ENCODE measurements at places on chromosomes 2 and 18.

DNA sequence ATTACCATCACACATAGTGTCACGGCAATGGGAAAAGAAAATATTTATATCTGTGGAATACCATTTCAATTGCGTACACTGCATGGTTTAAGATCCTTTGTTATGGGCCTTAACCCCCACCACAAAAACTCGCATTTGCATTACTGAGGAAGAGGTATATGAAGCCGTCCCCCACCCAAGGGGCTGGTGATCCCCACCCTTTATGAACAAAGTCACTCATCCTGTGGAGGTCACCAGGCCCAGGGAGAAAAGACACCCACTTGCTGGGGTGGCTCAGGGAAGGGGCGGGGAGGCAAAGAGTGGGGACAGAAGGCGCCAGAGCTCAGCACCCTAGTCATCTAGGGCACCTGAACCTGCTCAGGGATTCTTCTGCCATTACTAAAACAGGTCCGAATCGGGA lies 133.8 kb downstream of the ZNF516 start:
- no peak for DNase-seq

DNA sequence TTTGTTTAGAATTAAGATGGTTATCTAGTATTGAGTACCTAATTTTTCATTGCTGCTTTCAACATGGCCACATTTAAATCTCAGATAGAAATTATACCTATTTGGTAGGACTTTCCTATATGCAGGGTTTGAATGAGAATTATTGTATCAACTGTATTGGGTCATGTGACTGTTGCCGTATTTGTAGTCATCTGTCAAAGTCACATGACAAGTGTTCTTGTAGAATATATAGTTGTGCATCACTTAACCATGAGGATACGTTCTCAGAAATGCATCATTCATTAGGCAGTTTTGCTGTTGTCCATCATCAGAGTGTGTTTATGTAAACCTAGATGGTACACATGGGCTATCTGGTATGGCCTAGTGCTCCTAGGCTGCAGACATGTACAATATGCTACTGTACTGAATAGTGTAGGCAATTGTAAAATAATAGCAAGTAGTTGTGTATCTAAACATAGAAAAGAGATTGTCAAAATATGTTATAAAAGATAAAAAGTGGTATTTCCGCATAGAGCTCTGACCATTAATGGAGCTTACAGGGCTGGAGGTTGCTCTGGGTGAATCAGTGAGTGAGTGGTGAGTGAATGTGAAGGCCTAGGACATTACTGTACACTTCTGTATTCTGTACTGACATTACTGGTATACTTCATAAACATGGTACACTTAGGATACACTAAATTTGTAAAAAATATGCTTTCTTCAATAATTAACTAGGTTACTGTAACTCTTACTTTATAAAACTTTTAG lies 123.7 kb downstream of the MAP4K4 start:
- DNase-seq: no peak

- DNase-seq: no peak
These were observed 34.9 kb upstream of the PTPN4 start for GRCh38 chr2:119724656-119725485.

- no peak for DNase-seq
These were observed 871 bp upstream of the ALS2 start for GRCh38 chr2:201781557-201782051.

GRCh38 chr2:68917034-68917718 lies 35.5 kb downstream of the GKN2 start:
- DNase-seq: no peak

GRCh38 chr2:231000211-231000904 lies 4.4 kb downstream of the SPATA3 start:
- no peak for DNase-seq

GRCh38 chr2:217625557-217626169 lies 377.1 kb downstream of the TNS1 start:
- DNase-seq: no peak

All from NCI-H187 treated with DMSO at 0.1 percent for 48 hours (cell line).